NCI-H2171 (cell line): ENCODE measurements at places on chromosomes 1 and 21.

DNA sequence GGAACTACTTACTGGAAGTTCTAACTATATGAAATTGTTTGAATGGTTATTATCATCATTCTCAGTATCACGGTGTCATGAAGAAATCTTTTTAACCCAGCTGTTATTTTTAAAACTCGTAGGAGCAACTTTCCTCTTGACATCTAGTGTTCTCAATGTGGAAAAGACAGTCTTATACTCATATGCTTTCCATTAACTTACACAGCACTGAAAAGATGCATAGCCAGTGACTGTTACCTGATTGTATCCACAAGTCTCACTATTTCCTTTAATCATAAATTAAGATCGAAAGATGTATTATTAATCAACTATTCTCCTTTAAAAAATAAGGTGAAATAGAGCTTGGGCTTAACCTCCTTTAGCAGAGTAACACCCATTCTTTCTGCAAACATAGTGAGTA is 59.7 kb upstream of the TNFSF4 start:
- DNase-seq, result no peak

DNA sequence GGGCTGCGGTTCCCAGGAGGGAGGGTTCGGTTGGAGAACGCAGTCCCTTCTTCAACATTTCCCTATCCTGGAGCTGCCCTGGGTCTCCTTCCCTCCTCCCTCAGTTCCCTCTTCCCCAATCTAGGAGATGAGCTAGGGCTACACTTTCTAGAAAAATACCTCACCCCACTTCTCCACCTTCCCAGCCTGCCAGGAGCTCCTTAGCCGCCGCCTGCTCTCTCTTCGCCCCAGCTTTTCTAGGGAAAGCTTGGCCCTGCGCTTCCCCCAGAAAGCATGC is 488 bp upstream of the ADAMTS1 start:
- no peak for DNase-seq

- DNase-seq, result no peak
Observed at GRCh38 chr1:203517426-203518110, 23.6 kb downstream of the OPTC start.

DNA sequence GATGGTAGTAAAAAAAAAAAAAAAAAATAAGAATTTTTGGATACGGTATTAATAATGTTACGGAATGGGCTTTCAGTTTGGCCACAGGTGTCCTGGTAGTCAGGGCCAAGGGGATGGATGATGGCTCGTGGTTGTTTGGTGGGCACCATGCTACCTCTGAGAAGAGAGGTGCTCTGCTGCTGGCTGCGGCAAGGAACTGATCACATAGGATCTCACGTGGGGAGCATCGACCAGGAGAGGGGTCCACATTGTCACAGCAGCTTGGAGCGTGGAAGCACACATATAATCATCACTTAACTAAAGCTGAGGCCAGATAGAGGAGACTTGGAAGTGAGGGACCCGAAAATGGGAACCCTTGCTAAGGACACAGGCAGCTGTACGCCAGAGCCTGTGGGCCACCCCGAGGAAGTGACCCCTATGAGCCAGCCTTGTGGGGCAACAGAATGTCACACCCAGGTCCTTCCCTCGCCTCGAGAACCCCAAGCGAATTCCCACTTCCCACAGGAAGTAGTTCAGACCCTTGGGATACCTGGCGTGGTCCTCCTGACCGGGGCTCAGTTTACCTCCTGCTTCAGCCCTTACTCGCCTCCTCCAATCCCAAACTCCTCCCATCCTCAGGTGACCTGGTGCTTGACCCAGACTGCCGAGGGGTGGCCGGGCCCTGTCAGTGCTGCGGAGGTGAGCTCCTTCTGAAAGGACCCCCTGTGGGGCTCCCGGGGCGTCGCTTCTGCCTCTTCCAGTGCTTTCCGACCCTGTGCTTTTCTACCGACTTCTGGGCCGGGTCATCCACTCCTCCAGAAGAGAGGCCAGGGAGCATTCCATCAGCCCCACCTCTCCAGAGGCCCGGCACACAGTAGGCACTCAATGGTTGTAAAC is 222.0 kb downstream of the CAMTA1 start:
- no peak for DNase-seq

DNA sequence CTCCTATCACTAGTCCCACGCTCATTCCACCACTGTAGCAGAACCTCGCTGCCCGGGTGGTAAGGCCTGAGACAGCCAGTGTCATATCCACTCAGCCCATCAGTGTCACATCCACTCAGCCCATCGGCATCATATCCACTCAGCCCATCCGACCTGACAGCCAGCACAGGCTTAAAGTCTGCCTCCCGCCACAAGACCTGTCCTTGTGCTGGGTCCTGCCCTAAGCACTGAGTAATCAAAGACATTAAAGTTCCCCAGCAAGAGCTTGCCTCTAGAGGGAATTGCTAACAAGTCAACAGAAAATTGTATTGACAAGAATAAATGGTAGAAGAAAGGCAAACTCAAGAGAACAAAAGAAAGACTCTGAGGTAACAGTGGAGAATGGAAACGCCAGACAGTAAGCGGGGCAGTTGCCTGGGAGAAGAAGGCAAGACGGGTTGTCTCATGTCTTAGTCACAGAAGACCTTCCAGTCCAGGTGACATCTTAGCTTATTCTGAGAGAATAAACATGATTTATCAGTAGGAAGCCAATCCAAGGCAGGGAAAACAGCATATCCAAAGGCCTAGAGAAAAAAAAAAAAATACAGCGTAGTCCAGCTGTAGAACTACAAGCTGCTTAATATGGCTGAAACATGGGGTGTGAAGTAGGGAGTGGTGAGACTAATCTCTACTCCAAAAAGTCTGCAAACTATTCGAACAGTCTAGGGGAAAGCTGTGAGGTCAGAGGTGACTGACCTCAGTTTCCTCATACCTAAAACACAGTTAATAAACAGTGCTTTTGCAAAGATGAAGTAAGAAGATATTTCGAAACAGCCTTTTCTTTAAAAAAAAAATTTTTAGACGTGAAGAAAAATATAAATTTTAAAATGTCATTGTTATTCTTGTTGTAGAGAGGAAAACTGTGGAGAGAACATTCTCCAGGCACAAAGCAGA is 1.1 kb downstream of the ITLN1 start:
- DNase-seq, result no peak

- DNase-seq, result no peak
Observed at GRCh38 chr1:11526071-11526895, 47.3 kb downstream of the DISP3 start.

DNA sequence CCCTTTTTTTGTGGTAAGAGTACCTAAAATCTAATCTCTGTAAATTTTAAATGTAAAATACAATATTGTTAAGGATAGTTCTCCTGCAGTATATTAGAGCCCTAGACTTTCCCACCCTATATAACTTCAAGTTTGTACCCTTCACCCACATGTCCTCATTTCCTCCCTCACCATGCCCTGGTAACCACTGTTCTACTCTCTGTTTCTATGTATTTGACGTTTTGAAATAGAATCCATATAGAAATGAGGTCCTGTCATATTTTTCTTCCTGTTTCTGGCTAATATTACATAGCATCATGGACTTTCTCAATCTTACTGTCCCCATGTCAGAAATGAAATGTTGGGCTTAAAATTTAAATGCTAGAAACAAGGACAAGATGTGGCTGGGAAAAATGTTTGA is 24.8 kb downstream of the GBP7 start:
- no peak for DNase-seq

DNA sequence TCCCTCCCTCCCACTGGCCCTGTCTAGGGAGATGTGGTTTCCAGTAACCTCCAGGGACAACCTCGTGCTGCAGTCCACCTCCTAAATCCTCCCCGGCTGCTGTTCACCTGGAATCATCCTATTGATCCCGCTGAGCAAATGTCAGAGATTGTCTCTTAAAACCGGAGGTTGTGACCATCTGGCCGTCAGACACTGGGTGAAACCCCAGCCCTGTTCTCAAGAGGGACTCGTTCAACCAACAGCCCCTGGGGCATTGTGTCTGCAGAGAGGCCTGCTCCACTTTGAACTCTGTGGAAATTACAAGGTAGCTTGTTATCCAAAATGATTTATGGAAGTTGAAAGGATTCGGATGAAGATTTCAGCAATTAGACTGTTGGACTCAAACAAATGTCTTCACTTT is 498.0 kb downstream of the MATN1 start:
- no peak for DNase-seq

DNA sequence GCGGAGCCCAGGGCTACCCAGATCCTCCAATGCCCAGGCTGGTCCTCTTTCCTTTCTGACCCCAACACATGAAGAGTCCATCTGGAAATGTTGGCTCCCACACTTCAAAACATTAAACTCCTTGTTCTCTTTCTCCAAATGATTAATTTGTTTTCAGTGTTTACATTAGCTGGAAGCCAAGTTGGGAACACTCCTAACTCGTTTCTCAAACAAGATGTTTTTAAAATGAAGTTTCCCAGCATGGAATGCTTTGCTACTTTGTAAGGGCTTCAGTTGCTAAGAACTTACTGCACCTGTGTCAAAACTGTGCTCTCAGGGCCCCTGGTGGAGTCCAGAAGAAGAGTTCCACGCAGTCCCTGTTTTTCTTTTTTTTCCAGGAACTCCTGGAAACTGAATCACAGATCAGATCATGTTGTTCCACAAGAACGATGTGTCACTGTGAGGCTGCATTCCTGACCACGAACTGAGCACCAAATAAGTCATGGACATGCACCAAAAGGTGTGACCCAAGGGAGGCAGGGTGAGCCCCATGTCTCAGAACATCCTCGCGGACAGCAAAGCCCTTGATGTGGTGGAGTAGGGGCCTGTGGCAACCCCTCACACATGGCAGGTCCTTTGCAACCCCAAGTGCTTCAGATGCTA is 257.3 kb downstream of the KCNJ6 start:
- DNase-seq, result no peak

DNA sequence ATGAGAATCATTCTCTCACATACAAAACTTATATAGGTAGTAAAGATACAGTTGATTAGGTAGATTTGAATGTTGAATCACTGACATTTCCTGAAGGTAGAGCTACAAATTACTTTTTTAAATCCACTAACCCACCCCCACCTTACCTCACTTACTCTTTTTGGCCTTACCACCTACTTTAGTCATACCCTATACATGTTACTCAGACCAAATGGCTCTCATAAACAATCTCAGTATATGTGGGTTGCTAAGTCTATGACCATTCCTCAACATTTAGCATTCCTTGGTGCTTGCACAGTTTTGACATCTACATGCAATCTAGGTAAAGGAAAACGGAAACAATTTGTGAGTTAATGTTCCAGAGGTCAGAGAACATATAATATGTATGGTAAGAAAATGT is 26.3 kb downstream of the SYDE2 start:
- DNase-seq, result no peak

- DNase-seq, result no peak
Observed at GRCh38 chr1:48187969-48188563, 34.5 kb upstream of the SLC5A9 start.

GRCh38 chr21:14452031-14452726 is 69.2 kb upstream of the HSPA13 start:
- DNase-seq, result no peak

GRCh38 chr1:77316966-77317365 is 35.1 kb downstream of the AK5 start:
- no peak for DNase-seq

GRCh38 chr1:23135268-23135667 is 33.4 kb downstream of the LUZP1 start:
- DNase-seq, result no peak

- DNase-seq, result no peak
Observed at GRCh38 chr1:159030877-159031447, 21.3 kb downstream of the IFI16 start.
